D341Med (cell line): ENCODE measurements at places on chromosomes 3 and 15.

- no peak for DNase-seq
Observed at GRCh38 chr3:187739094-187739560, 6.1 kb downstream of the BCL6 start.

- no peak for DNase-seq
Observed at GRCh38 chr3:32373844-32374243, 17.8 kb upstream of the CMTM7 start.

DNA sequence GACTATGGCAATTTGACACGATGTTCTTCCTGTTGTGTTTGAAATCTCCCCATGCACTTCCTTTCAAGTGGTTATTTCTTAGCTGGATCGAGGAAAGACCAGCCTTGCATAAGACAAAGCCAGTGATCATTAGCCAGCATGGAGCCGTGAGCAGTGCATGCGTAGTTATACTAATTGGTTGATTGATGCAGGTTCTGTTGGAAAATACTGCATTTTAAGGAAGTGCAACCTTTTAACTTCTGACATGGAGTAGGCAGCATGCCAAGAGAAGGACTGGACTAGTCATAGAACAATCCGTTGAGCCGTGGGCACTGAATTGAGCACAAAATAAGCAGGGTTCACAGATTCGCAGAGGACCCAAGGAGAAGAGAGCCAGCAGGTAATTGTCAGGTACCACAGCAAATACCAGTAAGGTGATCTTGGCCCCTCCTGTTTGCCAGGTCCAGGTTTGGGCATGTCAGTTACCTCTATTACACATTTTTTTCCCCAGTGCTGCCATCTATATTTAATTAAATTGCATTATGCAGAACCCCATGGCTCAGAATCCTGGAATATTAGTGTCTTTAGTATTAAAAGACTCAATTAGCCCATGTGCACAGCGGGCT, 29.0 kb upstream of the BCL6 start:
- no peak for DNase-seq

GRCh38 chr15:81003097-81003350, 2.3 kb downstream of the TLNRD1 start:
- no peak for DNase-seq

DNA sequence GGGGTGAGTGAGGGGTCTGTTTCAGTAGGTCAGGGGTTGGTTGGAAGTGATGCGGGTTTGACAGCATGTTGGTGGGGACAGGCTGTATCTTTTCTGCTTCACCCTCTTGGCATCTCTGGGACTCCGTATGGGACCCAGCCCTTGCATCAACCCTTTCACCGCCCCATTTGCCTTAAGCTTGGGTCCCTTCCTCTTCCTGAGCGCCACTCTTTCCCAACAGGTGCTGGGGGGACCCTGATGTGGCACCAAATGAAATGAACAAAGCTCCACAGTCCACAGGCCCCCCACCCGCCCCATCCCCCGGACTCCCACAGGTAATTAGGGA, 1.1 kb downstream of the EIF4G1 start:
- no peak for DNase-seq

GRCh38 chr3:190586631-190587011, 72.7 kb downstream of the IL1RAP start:
- DNase-seq, result no peak

GRCh38 chr15:88938802-88939485, 25.8 kb upstream of the MFGE8 start:
- DNase-seq, result no peak

DNA sequence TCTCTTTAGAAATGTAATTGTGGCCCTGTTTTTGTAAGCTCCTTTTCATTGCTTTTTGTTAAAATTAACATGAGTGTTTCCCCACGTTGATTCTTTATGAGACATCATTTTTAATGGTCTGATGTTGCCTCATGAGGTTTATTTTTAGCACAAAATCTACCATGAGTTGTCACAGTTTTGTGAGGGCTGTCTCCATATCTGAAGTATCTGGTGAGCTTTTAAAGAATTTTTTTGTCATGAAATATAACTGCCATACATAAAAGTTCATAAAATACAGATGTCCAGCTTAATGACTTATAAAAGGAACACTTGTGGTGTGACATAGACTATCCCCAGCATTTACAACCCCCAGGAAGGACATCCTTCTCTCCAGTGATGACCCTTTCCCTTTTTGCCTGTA, 34.3 kb upstream of the CEMIP start:
- no peak for DNase-seq

- DNase-seq, result no peak
Observed at GRCh38 chr15:22930782-22931484, 49.2 kb downstream of the CYFIP1 start.

- DNase-seq, result no peak
Observed at GRCh38 chr3:39154280-39155021, 1.1 kb upstream of the CSRNP1 start.

DNA sequence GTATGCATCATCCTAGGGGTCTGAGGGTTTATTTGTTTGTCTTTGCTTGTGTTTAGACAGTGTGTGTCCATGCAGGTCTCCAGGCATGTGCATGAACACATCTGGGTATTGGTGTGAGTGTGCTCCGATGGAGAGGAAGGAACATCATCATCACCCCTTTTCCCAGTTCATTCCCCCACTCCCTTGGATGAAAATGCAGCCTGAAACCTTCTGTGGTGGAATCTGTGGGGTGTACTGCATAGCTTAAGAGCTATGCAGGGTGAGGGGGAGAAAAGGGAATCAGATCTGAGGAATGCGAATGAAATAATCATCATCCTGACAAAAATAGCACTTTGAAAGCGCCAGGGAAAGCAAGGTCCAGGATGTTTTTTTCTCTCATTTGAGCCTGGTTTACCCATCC, 520.1 kb downstream of the NTRK3 start:
- DNase-seq, result no peak

GRCh38 chr3:183545708-183546107, 9.8 kb downstream of the KLHL6 start:
- no peak for DNase-seq

DNA sequence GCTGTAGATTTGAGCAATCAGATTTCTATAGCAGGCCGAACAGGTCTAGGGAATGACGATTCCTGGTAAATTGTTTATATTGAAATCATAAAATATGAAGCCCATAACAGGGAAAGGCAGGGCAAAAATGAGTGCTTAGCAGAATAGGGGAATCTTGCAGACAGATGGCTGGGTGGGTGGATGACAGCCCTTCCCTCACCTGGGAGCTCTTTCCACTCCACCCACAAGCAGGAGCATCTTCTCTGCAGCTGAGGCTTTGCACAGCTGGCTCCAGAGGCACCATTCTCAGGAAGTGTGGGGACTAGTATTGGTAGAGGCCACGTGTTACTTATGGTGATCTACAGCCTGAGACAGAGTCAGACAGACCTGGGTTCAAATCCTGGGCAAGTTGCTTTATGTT, 55.9 kb upstream of the SYN2 start:
- no peak for DNase-seq

DNA sequence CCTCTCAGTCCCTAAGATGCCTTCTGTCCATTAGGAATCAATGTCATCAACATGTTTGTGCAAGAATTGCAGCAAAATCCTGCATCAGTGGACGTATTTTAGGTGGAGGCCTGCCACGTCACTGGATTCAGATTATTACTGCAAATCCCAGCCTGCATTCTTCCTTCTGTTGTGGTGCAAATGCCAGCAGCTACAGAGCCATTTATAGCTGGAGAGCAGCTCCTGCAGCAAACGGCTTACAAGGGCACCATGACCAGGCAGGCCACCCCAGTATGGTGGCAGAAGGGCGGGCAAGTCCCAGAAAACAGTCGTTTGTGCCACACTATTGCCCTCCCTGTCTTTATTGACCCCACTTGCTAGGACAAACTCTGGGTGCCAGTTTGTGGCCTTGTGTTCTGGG, 74.7 kb downstream of the SNRK start:
- DNase-seq, result no peak

GRCh38 chr3:114144909-114145688, 33.8 kb downstream of the DRD3 start:
- DNase-seq, result no peak

DNA sequence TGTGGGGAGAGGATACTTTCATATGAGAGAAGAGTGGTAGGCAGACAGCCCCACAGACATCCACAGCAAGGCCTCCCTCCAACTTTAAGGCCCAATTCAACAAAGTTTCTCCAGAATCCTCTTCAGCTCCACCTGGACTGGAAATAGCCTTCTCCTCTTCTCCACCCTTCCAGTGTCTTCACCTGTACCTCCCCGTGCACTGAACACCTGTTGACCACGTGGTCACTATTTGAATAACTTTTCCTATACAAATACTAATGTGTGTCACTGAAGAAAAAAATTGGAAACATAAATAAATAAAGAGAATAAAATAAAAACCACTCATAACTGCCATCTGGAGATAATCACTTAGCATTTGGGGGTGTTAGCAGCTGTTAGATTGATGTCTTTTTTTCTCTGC, 52.9 kb downstream of the CCNL1 start:
- no peak for DNase-seq

- no peak for DNase-seq
Observed at GRCh38 chr3:16222547-16222946, 42.2 kb downstream of the DPH3 start.

GRCh38 chr15:68419301-68420175, 12.4 kb downstream of the ITGA11 start:
- no peak for DNase-seq

- no peak for DNase-seq
Observed at GRCh38 chr15:101445562-101446517, 43.7 kb downstream of the PCSK6 start.
